Naive B cell (primary cell): ENCODE measurements at places on chromosomes 4 and X.
A peak's percentile ranks its signal among the peaks of the same experiment; 100 is the strongest.

DNA sequence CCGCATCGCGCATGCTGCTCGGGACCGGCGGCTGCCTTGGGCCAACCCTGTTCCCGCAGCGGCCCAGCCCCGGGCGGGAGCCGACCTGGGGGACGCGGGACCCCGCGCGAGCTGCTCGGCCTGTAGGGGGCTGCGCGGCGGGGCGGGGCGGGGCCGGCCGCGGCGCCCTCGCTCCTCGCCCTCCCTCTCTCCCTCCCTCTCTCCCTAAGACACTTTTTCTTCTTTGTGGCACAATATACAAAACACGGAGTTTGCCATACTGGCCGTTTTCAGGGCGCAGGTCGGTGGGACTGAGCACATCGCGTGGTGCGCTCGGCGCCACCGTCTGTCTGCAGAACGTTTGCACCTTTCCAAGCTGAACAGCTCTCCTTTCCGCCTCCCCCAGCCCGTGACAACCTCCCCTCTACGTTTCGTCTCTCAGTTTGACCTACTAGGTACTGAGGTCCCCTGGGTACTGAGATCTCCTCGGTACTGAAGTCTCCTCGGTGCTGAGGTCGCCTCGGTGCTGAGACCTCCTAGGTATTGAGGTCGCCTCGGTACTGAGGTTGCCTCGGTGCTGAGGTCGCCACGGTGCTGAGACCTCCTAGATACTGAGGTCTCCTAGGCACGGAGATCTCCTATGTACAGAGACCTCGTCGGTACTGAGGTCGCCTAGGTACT, 261.1 kb upstream of the PLCXD1 start:
- DNase-seq: peak; percentile 25

DNA sequence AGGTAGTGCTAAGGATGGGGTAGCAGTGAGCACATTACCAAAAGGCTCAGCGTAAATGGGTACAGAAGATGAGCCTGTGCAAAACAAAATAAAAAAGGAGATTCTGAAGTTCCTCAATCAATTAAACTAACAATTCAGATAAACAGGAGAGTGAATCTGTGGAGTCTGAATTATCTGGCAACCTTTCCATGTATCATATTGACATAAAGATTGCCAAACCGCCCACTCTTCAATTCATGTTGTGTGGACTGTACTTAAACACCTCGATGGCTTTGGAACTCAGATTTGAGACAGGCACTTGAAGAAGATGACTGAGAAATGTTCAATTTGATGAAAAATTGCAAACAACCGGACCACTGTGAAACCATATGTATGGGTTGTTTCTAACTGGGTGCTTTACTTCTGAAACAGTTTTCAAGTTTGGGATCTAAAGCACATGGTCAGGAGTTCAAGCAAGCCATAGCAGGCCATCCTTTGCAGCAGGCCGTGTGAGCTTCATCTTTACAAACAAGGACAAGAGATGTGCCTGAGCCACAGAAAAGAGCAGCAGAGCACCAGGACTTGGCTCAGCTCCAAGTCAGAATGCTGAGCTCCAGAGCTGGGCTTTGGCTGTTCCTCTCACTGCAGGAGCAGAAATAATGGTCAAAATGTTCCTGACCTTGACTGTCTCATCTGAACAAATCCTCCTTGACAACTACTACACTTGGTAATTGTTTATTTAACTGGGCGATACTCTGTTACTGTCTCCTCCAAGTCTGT, 108.1 kb downstream of the MGST2 start:
- DNase-seq: no peak

DNA sequence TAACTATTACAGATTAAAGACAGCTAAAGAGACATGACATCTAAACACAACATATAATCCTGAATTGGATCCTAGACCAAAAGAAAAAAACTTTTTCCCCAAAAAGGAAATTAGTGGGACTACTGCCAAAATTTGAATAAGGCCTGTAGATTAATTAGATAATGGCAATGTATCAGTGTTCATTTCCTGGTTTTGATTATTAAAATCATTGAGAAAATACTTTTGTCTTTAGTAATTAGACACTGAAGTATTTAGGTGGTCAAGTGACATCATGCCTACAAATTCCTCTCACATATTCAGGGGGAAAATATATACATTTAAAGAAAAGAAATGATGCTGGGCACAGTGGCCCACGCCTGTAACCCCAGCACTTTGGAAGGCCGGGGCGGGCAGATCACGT, 10.4 kb upstream of the USO1 start:
- no peak for DNase-seq

DNA sequence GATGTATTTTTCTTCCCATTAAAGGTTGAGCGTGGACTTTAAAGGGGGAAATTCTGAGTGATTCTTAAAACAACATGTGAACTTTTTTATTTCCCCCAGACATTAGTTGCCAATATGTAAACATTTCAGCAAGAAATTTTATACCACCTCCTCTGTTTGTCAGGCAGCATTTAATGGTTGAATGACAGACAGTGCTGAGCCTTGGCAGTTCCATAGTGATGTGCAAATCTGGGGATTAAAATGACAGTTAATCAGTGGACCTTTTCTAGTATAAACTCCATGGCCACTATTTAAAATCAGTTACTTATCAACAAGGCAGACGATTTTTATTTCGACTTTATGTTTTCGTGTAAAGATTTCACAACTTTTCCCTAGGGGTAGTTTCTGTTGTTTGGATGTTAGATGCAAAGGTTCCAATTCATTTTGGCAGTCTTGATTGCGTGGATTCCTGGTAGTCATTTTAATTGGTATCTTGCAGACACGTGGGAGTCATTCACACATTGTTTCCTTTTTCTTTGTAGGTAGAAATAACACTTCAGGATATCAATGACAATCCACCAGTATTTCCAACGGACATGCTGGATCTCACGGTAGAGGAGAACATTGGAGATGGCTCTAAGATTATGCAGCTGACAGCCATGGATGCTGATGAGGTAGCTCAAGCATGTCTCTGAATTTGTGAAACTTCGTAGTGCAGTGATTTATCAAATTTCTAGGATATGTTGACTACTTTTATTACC, 83.7 kb downstream of the FAT4 start:
- no peak for DNase-seq

- DNase-seq: no peak
Measured at GRCh38 chrX:50106051-50106675, 94.6 kb downstream of the AKAP4 start.

DNA sequence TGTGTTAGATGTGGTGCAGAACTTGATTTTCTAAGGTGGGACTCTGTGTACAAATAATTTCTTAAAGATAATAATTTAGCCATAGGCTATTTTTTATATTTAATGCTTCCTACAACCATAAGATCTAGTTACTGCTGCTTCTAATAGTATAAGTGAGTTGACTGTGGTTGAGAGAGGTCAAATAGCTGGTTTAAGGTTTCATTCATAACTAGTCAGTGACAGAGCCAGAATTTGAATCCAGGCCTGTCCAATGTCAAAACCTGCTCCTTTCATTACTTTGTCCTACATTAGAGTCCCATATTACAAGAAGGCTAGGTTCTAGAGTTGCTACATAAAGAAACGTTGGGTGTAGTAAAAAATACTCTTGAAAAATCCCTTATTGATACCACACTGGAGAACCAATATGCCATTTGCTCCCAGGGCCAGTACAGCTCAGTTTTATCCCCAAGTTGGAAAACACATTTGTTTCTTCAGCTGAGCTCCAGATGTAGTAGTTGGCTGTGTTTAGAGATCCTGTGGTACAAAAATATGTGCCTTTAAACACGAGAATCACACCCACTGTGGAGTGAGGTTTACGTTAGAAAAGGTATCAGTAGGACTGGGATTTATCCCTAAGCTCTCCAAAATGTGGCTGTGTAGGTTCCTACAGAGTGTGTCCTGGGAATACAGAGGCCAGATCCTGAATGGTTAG, 84.3 kb downstream of the REPS2 start:
- no peak for DNase-seq

- no peak for DNase-seq
Measured at GRCh38 chr4:152563209-152563608, 27.3 kb upstream of the FBXW7 start.

- DNase-seq: peak; percentile 75
Measured at GRCh38 chr4:11471618-11472017, 42.9 kb upstream of the HS3ST1 start.

DNA sequence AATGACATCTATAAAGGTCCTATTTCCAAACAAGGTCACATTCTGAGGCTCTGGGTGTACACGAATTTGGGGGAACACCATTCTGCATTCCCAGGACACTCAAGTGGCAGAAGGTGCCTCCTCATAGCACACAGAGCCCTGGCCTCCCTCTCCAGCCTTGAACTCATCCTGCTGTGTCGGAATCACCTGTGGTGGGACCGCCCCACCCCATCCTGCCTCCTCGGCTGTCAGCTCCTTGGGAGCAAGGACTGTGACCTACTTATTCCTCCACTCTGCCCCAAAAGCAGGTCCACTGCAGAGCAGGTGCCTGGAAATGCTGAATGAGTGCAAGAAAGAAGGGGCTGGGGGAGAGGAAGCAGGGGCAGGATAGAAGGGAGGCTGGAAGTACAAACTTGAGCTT, 33.5 kb downstream of the HTRA3 start:
- DNase-seq: no peak

GRCh38 chr4:181566490-181566889, 676.7 kb upstream of the TENM3 start:
- DNase-seq: no peak

GRCh38 chrX:120286733-120287512, 24.3 kb downstream of the TMEM255A start:
- no peak for DNase-seq

GRCh38 chrX:19678941-19679340, 163.6 kb upstream of the MAP3K15 start:
- DNase-seq: peak; percentile 30

- DNase-seq: no peak
Measured at GRCh38 chr4:163042306-163042705, 124.4 kb downstream of the NAF1 start.

DNA sequence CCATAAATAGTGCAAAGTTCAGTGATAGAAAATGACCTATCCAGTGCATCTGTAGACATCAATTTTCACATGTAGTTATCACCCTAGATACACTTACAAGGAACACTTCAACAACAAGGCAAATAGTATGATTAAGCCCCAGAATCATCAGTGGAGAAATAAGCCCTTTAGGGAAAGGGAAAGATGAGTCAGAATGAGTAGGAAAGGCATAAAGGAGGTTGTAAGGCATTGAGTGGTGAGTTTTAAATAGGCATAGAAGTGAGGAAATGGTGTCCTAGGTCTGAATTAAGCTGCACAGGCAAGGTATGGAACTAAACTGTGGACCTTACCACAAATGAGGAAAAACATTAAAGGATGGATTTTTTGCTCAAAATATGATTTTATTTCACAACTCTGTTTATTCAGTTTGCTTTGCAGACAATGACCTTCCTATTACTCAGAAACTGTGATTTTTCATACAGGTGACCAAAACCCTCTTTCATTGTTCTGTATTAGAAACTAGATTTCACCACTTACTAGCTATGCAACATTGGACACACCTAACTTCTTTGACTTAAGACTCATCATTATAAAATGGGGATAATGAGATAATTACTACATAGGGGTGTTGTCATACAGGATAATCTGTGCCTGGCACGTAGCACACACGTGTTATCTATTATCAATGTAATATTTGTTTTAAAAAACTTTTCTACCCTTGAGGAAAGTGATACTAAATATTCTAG, 57.0 kb upstream of the MAP9 start:
- no peak for DNase-seq

- no peak for DNase-seq
Measured at GRCh38 chr4:80017125-80017854, 55.7 kb downstream of the ANTXR2 start.

DNA sequence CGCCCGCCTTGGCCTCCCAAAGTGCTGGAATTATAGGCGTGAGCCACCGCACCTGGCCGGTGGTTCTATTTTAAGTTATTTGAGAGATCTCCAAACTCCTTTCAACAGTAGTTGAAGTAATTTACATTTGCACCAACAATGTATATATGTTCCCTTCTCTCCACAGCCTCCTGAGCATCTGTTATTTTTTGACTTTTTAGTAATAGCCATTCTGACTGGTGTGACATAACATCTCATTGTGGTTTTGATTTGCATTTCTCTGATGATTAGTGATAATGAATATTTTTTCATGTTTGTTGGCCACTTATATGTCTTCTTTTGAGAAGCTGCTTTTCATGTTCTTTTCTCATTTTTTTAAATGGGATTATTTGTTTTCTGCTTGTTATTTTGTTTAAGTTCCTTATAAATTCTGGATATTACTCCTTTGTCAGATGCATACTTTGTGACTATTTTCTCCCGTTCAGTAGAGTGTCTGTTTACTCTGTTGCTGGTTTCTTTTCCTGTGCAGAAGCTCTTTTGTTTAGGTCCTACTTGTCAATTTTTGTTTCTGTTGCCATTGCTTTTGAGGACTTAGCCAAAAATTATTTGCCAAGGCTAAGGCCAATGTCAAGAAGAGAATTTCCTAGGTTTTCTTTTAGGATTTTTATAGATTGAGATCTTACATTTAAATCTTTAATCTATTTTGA, 213.2 kb downstream of the ARHGAP24 start:
- DNase-seq: no peak

DNA sequence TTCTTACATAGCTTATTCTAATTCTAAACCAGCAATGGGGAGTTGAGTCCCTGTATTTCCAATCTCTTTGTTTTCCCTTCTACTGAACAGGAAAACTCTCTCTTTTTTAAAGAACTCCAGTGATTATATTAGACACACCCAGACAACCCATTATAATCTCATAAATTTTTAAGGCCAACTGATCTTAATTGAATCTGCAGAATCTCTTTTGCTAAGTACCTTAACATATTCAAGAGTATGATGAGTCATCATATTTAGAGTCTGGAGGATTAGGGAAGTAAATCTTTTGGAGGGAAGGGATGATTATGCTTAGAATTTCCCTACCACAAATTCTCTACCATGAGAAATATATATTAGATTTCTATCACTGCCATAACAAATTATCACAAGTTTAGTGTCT, 705.1 kb downstream of the CENPC start:
- no peak for DNase-seq

- no peak for DNase-seq
Measured at GRCh38 chr4:173333658-173334084, 487 bp downstream of the HMGB2 start.

GRCh38 chr4:151192556-151193235, 84.3 kb upstream of the PRSS48 start:
- no peak for DNase-seq

DNA sequence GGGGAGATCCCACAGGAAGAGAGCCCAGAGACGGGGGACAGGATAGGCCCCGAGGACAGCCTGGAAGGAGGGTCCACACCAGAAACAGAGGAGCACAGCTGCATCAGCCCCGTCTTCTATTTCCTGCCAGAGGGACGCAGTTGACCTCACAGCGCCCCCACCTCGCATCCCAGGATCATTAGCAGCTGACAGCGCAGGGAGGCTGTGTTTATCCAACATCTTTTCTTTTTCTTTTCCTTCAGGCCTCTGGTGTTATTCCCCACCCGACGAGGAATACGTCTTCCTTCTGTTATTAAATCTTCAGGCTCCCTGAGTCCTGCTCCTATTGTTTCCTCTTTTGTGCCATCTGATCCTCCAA, 75.4 kb downstream of the DCHS2 start:
- no peak for DNase-seq
